ENCODE measurements at places on chromosomes 11 and 22. TPM values are rescaled to one million over a fixed set of nuclear protein-coding genes. Genes with fewer than 3 reads are reported as not detected.

- no peak for DNase-seq
Measured at GRCh38 chr11:134656861-134657540, 245.0 kb upstream of the B3GAT1 start.

The IL17REL gene
- total RNA-seq: not detected

- DNase-seq: peak; percentile 80
Measured at GRCh38 chr11:61369372-61370348, 7.5 kb downstream of the TMEM138 start.

- DNase-seq: no peak
Measured at GRCh38 chr22:36662981-36663380, 40.6 kb downstream of the CACNG2 start.

GRCh38 chr22:26485013-26485412 lies 1.3 kb downstream of the SRRD start:
- no peak for DNase-seq

DNA sequence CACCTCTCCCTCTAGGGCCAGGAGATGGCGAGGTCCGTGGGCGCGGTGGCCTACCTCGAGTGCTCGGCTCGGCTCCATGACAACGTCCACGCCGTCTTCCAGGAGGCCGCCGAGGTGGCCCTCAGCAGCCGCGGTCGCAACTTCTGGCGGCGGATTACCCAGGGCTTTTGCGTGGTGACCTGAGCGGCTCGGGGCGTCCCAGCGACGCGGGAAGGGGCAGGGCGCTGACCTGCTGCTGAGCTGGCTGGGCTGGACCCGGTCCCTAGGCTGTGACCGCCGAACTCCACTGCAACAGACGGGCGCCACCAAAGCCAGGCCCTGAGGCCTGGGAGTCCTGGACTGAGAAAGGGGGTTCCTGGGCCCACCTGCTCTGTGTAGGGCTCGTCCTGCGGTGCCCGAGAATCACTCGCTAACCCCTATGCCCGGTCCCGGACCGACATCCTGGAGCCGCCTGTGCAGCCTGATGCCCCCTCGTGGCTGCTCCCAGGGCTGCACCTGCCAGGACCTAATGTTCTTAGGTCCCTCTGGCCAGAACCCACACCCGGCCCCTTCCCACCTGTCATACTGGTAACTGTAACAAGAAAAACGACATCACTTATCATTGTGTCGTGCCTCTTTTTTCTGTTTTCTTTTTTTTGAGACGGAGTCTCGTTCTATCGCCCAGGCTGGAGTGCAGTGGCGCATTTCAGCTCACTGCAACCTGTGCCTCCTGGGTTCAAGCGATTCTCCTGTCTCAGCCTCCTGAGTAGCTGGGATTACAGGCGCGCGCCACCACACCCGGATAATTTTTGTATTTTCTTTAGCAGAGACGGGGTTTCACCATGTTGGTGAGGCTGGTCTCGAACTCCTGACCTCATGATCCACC lies 15.0 kb downstream of the RHOD start:
- peak; percentile 40 for DNase-seq

DNA sequence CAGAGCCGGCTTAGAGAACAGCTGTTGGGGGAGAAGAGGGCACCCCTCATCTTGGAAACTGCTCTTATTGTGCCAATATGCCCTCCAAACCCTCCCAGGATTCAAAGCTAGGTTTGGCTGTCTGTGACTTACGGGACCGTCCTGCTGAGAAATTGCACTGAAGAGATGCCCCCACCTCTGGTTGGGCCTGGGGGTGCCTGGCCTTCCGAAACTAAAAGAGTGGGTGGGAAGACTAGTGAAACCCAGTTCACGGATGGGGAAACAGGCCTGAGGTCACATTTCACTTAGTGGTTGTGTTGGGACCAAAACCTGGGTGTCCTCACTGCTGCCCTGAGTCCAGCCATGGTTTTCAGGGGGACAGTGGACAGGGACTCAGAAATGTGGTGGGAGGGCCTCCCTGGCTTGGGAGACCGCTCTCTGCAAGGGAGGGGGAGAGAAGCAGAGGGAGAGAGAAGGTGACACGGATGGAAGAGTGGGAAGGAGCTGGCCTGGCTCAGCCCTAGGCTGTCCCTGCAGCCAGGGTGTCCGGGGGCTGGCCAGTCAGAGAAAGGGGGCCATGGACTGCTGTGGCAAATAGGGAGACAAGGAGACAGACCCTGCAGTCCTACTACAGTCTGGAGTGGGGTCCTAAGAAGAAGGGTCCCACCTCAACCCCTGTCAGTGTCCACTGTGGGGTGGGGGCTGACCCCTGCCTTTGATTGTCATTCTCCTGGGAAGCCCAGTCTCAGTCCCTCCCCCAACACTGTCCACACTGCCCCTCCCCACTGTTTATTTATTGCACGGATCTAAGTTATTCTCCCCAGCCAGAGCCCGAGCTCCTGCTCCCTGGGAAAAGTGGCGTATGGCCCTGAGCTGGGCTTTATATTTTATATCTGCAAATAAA lies 13.6 kb downstream of the MAFF start:
- DNase-seq: no peak

- peak; percentile 87 for DNase-seq
Measured at GRCh38 chr11:72821920-72822799, 7.9 kb downstream of the ATG16L2 start.

DNA sequence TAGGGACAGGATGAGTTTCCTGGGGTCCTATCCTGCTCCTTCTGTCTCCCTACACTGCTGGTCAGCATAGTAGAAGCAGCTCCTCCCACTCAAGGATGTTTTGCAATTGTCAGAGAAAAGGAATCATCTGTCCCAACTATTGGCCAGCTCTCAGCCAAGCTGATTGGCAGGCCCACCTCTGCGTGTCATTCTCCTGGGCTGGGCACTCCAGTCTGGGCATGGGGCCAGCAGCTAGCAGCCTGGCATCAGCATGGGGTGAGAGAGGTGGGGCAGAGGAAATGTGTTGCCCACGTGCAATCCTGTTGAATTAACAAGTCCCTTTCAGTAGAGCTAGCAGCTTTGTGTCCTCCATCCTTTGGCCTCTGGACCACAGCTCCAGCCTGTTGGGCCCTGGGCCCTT lies 14.1 kb downstream of the ANKK1 start:
- no peak for DNase-seq

The RGL4 gene
- not detected for total RNA-seq
